Thoracic aorta (tissue), 2 donors: ENCODE measurements at places on chromosomes 3 and 15.

GRCh38 chr3:186931532-186932280, 1.4 kb downstream of the ST6GAL1 start:
- DNase-seq = no peak

DNA sequence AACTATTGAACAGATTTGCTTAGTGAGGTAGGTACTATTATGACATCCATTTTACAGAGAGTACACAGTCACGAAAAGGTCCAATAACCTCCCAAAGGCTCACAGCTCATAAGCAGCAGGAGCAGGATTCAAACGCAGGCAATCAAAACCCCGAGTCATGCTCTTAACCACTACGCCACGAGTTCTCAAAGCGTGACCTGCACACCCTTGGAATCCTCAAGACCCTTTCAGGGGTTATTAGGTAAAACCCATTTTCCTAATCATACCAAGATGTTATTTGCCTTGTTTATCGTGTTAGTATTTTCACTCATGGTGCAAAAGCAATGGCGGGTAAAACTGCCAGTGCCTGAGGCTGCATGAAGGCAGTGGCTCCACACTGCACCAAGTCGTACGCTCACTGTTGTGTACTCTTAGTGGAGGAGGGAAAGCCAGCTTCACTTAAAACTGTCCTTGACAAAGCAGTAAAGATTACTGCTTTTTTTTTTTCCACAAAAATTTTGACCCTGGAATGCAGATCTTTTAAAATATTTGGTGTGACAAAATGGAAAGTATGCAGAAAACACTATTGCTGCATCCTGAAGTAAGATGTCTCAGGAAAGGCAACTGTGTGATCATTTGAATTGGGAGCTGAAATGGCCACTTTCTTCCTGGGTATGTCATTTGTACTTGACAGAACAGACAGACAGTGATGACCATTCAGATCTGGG, 96.1 kb downstream of the IGF2BP2 start:
- DNase-seq = no peak

GRCh38 chr3:197226179-197226578, 72.2 kb downstream of the DLG1 start:
- DNase-seq = no peak

- DNase-seq = no peak
Observed at GRCh38 chr3:120093119-120093910, 932 bp downstream of the GSK3B start.

DNA sequence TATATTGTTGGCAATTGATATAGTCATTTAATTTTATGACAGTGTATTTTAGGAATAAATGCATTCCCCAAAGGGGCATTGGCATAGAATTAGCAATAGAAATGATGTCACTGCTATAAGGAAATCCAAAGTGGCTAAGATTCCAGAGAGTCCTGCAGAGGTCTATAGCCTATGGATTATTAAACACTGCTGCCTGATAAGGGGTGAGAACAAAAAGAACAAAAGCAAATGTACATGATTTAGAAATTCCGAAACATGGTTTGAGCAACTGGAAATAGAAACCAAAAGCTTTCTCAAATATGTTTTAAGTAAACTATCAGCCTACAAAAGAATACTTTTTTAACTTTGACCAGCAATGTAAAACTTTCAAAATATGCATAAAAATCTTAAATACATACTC, 280.1 kb upstream of the RASGRP1 start:
- no peak for DNase-seq

GRCh38 chr3:186691676-186692075, 25.5 kb upstream of the KNG1 start:
- DNase-seq = no peak

- DNase-seq = no peak
Observed at GRCh38 chr15:35141743-35142471, 56.8 kb upstream of the NANOGP8 start.

DNA sequence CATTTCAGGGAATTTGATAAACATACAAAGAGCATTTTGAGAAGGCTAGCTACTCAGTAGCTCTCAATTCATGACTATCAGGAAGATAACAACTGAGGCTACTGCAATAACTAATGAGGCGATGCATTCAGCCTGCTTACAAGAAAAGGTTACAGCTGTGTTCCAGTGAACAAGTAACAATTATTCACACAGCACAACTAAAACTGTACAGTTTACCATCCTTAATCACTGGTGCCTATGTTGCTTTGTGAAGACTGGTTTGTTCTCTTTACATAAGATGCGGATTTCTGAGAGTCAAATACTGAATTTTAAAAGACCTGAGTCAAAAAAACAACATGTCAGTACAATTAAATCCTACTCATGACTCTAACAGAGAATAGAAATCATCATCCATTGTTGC, 526.3 kb downstream of the OTOL1 start:
- no peak for DNase-seq
